ENCODE measurements at places on chromosomes 6 and 20.

GRCh38 chr6:143119260-143119659 lies 58.6 kb downstream of the AIG1 start:
- no peak for DNase-seq

- DNase-seq, result peak; percentile 28
Measured at GRCh38 chr6:64012351-64013001, 376.9 kb downstream of the PHF3 start.

DNA sequence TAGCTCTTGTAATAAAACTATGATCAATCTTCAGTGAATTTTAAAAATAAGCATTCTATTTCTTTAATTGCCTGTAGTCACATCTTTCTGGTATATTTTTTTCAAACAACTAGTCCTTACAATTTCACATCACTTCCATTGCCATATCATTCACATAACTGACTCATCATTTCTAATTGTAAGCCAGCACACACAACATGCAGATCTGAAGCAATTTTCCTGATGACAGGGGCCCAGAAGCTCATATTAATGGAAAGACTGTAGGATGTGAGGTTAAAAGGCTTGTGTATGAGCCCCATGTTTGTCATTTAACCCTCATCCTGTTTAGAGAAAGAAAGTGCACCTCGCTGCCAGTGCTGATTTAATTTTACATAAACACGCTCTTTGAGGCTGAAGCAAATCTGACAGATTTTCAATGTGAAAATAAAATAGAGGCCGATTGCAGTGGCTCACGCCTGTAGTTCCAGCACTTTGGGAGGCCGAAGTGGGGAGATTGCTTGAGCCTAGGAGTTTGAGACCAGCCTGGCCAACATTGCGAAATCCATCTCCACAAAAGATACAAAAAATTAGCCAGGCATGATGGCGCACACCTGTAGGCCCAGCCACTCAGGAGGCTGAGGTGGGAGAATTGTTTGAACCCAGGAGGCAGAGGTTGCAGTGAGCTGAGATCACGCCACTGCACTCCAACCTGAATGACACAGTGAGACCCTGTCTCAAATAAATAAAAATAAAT lies 40.1 kb upstream of the LTV1 start:
- no peak for DNase-seq

GRCh38 chr20:7760247-7761031 lies 179.8 kb downstream of the HAO1 start:
- DNase-seq, result no peak

DNA sequence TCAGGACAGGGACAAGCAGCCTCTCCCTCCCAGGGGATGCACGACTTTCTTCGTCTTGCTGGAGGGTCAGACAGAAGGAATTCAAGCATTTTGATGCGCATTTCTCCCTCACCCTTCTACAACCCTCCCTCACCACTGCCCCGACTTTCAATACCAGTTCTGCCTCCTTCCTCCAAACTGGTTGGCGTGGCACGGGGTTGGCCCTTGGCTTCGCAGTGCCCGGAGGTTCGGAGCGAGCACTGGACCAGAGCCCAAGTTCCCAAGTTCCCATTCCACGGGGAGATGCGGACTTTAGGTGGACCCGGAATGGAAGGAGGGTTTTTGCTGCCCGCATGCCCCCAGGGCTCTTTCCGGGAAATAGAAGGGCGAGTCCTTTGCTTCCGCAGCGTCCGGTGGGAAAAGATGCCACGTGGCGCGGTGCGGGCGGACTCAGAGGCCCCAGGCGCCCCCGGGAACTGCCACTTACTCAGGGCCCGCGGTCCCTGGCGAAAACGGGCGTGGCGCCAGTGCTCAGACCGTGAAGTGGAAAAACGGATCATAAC lies 8.0 kb upstream of the LAMP5 start:
- DNase-seq, result no peak
